ENCODE measurements at places on chromosomes 2 and 18.

DNA sequence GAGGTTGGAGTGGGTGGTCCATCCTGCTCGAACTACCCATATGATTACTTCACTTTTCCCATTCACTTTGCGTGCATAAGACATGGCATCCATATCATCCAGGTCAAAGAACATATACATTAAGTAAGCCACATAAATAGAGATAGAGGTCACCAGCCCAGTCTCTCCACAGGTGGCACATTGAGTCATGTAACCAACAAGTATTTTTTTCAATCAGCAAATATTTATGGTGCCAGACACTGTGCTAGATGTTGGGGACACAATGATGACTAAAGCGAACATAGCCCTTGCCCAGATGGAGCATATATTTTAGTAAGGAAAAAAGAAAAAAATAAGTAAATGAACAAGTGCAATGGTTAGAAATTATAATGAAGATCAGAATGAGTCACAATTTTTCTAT, 83.6 kb upstream of the LCLAT1 start:
- DNase-seq, result no peak

- DNase-seq, result no peak
These were observed 31.1 kb upstream of the EPG5 start for GRCh38 chr18:45998244-45998643.

DNA sequence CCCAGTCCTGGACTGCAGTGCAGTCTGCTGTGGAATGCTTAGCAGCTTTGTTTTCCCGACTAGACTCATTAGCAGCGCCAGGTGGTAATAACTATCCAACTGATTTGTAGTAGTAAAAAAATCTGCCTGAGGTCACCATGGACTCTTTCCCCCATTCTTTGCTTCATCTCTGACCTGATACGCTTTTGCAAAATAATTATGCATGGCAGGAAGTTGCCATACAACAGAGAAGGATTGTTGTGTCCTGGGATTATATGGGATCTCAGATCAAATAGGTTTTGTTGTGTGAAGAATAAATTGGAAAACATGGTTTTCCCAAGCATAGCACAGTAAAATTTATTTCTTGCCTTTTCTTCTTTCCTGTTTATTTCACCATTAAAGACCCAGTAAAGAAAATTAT, 72.4 kb upstream of the ATP5MC3 start:
- no peak for DNase-seq

DNA sequence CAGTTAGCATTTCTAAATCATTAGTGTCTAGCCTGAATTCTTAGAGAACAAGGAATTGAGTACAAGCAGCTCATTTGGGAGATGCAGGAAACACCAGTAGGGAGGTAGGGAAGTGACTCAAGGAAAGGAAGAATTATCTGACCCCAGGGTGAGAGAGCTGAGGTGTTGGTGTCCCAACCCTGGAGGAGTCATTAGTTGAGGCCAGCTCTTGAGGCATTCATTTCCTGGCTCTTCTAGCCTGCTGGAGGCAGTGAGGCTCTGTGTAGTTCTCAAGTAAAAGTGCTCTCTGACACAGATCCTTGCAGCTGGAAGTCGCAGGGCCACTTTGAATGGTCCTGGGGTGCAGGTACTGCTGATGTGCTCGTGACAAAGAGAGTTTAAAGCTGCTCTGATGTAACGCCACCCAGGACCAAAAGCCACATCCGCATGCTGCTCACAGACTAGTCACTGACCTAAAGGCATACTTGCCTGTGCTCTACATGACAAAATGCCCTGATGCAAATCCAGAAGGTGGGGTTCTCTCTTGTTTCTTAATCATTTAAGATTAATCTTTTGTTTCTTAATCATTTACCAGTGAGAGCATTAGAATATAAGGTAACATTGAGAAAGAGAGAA, 299.5 kb upstream of the LYPD1 start:
- no peak for DNase-seq

GRCh38 chr18:25365242-25365641, 13.3 kb upstream of the ZNF521 start:
- DNase-seq, result no peak

DNA sequence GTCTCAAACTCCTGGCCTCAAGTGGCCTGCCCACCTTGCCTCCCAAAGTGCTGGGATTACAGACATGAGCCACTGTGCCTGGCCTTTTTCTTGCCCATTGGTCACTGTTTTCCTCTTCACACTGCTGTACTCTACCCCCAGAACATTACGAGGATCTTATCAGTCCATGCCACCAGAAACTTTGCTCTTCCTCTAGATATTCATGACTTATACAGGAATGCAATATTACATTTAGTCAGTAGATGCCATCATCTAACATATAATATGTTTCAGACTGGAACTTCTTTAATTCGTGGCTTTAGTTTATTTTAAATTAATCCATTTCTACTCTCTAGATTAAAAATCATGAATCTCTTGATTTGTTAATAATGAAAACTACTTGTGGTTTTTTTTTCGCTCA, 135.5 kb downstream of the COMMD1 start:
- DNase-seq, result no peak

DNA sequence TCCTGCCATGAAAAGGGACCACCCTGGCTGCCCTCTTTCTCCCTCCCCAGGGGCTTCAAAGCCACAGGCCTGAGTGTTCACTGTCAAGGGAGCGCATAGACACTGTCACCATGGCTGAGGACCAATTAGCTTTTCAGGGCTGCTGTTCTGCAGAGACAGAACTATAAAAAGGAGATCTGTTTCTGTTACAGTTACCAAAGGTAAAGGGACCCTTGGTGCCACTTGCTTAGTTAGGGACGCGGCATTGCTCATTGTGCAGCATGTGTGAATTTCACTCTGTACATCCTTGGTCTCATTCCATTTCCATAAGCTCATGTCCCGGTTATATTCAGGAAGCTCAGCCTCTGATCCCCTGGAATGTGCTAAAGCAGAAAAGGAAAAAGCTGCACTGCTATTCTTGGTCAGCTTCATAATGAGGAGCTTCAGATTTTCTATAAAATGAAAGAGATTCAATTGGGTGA, 55.5 kb upstream of the RNF152 start:
- peak; percentile 44 for DNase-seq

GRCh38 chr2:191566344-191566743, 111.6 kb upstream of the NABP1 start:
- peak; percentile 63 for DNase-seq

- DNase-seq, result peak; percentile 43
These were observed 1.3 kb upstream of the BAZ2B start for GRCh38 chr2:159617646-159618045.

GRCh38 chr18:23593720-23594119, 7.4 kb upstream of the NPC1 start:
- DNase-seq, result peak; percentile 77

DNA sequence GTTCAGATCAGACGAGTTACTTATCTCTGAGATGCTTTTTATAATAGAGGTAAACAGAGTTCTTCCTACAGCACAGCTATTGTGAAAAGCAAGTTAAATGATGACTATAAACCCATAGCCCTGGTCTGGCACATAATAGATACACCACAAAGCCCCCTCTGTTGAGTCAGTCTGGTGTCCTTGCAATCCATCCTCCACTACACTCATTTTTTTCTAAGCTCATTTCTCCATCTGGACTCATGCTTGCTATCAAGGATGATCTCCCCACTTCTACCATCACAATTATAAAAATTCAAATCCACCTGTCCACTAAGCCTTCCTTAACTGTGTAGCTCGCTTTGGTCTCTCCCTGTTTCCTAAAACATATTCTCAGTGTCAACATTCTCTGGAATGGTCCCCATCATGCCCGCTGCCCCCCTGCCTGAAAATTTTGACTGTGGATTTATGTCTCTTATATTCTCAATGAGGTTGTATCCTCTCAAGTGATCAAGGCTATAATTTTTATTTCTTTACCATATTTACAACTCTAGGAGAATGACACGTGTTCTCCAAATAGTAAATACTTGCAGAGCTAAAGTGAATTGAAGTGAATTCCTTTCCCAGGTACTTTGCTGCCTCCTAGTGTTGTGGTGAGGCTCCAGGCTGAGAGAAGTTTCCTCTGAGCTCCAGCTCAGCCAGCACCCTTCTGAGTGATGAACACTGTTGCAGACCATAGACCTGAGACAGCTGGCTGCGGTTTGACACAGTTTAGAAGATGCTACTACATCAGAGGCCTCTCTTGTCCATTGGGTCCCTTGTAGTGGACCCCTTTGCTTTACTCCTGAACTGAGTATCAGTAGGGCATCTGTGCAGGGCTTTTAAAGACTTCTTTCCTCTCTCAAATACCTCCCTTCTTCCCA, 108.7 kb downstream of the DPP10 start:
- DNase-seq, result peak; percentile 8

DNA sequence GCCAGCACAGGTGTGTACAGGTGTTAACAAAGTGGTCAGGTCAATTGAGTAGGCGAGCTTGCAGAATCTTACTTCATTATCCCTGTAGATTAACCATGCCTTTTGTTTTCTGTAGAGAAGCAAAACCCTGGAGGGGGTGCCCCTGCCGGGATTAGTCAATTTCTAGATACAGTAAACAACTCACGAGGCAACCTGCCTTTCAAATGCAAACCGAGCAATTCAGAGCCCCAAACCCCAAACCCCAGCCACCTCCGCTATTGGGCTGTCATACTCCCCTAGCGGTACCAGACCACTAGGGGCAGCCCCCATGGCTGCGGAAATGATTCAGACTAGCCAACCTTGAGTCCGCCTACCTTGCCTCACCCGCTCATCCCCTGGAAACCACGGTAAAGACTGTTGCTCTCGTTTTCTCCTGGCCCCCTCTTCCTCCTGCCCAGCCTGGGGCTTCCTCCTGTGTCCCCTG, 61.4 kb upstream of the KIF5C start:
- DNase-seq, result no peak

- no peak for DNase-seq
These were observed 177.1 kb downstream of the PTGR3 start for GRCh38 chr18:75031717-75032317.

- DNase-seq, result no peak
These were observed 188.3 kb downstream of the GBX2 start for GRCh38 chr2:235979753-235980435.

DNA sequence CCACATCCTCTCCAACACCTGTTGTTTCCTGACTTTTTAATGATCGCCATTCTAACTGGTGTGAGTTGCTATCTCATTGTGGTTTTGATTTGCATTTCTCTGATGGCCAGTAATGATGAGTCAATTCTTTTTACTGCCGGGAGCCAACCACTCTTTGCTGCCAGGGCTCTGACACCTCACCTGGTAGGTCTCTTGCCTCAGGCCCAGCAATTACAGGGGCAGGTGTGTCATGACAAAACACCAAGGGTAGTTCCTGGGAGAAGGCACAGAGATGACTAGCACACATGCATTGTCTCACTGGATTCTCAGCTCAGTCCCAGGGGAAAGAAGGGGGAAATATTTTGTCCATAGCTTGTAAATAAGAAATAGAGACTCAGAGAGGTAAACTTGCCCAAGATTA, 122.3 kb downstream of the CHST9 start:
- DNase-seq, result no peak

- DNase-seq, result peak; percentile 9
These were observed 33.4 kb upstream of the PNO1 start for GRCh38 chr2:68124321-68124720.

DNA sequence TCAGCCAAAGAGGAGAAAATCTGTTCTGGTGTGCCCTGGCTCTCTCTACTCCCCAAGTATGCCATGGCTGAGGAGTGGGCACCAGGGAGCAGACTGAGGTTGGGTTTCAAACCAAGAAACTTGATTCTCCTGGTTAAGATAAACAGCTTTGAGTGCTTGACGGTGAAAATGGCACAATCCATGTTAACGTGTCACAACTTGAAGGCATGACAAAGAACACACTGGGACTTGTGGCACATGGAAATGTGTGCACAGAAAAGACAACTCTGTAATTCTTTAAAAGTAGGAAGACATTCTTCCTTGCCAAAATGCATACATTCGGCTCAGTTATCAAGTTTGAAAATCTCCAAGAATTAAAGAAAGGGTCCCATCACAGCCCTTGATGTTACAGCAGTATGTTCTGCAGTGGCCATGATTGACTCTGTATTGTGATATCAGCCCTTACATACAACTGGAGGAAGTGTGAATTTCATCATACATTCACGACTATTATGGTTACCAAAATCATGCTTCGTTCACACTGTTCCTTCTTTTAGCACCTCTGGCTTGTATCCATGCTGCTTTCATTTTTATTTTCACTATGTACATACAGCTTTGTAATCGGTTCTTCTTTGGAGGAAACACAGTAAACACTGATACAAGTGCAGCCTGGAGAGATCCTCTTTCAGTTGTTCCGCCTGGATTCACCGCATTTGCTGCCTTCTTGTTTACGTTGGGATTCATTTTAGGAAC, 15.6 kb upstream of the ACTG2 start:
- no peak for DNase-seq

- no peak for DNase-seq
These were observed 70.3 kb upstream of the SNTG2 start for GRCh38 chr2:880201-880970.

GRCh38 chr18:74219056-74219455, 70.7 kb downstream of the TIMM21 start:
- DNase-seq, result no peak

GRCh38 chr2:170276925-170277629, 99.1 kb downstream of the MYO3B start:
- no peak for DNase-seq

- DNase-seq, result peak; percentile 12
These were observed 1044.1 kb upstream of the ZEB2 start for GRCh38 chr2:145563741-145564615.

DNA sequence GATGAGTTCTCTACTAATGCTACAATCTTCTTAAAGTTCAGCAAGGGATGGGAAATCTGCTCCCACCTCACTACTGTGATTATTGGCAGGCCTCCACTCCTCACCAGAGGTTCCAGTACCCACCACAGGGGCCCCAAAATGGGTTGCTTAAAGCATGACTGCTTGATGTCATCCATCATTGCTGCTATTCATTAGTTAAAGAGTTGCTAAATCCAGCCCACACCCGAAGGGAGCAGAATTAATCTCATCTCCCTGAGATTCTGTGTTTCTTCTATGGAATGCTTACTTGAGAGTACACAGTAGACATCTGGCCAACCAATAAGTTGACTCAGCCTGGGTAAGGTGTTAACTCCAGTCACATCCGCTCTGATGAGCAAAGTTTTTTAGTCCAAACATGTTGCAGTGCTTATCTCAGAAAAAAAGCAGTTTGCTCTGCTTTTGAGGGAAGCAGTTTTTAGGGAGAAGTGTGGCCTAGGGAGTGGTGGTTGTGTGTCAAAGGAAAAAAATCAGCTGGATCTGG, 690.2 kb upstream of the POU3F3 start:
- DNase-seq, result peak; percentile 1

GRCh38 chr2:175742367-175742766, 259.7 kb downstream of the LNPK start:
- peak; percentile 82 for DNase-seq

GRCh38 chr2:151363709-151364108, 6.3 kb downstream of the TNFAIP6 start:
- no peak for DNase-seq

Data from fibroblast of skin of abdomen (primary cell).